ENCODE measurements at places on chromosomes 12 and 14.

- DNase-seq, result no peak
Measured at GRCh38 chr12:11901701-11902524, 168.8 kb upstream of the BCL2L14 start.

DNA sequence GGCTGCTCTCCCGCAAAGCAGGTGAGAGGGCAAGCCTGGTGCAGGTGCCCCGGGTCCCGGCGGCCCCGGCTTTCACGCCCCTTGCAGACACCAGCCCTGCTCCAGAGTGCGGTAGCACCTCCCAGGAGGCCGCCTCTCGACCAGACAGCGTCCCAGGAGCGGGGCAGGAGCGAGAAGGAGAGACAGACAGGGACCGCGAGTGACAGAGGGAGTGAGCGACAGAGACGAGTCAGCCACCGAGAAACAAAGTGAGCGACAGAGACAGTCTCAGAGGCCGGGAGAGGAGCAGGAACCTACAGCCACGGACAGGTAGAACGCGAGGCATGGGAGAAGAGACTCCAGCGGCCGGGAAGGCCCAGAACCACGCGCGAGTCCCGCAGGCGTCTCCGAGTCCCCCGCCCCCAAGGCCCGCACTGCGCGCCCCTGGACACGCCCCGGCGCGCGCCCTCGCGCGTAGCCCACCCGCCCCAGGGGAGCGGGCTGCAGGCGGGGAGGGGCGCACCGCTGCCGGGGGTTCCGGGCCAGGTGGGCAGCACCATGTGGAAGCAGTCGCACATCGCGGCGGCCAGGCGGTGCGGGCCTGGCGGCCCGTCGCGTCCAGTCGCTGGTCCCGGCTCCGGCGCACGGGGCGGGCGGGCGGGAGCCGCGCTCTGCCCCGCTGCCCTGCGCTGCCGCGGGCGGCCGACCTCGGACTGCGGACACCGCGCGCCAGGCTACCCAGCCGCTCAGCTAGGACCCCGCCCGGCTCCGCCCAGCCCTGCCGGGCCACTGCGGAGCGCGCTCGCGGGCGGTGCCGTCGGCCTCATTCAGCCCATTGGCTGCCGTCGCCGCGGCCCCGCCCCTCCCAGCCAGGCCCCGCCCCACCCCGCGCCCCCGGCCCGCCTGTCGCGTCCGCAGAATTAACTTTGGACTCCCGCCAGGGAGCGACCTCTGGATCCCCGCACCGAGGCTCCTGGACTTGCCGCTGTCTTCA lies at the start of gene AHNAK2:
Gene AHNAK2 (minus strand): TSS at position 694 of the 973 bp plus-strand sequence. CDS start 137 bp downstream, at position 557.
- DNase-seq, result no peak

GRCh38 chr12:129530984-129531383 lies 372.8 kb downstream of the TMEM132D start:
- no peak for DNase-seq

DNA sequence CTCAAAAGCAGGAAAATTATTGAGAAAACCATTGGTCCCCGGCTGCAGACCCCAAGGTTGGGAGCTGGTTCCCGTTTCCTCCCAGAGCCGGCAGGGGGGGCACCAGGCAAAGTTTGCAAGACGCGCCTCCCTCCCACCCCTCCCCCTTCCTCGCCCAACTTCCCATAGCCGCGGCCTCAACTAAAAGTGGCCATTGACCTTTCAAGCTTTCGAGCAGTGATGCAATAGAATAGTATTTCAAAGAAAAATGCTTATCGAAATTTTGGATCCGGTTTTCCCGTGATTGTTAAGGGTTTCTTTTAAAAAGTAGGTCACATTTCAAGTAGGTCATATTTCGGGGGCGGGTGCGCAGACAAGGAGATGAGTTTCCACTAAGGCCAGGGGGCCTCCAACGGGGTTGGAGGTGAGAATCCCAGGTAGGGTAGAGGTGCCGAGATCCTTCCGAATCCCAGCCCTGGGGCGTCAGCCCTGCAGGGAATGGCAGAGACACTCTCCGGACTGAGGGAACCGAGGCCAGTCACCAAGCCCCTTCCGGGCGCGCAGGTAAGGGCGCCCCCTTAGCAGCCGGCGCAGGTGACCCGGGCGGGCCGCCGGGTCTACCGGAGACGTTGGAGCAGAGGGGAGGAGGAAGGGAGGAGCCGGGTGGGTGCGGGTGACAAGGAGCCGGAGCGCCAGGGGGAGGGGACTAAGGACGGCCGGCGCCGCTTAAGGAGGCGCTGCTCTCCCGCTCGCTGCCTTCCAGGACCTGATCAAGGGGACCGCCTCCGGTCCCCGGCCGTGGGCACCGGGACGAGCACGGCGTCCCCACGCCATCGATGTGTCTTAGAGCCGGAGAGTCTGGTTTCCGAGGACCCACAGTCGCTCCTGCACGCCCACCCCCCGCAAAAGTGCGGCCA lies 2.6 kb upstream of the SOCS2 start:
- DNase-seq, result peak; percentile 74

DNA sequence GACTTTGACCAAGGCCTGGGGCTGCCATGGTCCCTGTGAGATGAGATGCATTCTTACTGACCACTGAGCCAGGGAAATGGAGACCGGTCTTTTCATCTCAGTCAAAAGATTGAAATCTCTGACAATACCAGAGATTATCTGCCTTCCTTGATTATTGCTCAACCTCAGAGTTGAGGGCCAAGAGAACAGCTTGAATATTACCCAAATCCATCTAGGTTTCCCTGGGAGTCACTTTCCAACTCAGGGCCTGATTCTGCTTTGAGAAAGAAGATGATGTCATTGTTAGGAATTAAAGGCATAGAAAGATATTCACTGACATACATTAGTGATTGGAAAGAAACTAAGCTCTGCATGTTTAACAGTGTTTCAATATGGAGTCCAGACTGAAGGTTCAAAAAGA lies 515.9 kb upstream of the TBX3 start:
- no peak for DNase-seq

DNA sequence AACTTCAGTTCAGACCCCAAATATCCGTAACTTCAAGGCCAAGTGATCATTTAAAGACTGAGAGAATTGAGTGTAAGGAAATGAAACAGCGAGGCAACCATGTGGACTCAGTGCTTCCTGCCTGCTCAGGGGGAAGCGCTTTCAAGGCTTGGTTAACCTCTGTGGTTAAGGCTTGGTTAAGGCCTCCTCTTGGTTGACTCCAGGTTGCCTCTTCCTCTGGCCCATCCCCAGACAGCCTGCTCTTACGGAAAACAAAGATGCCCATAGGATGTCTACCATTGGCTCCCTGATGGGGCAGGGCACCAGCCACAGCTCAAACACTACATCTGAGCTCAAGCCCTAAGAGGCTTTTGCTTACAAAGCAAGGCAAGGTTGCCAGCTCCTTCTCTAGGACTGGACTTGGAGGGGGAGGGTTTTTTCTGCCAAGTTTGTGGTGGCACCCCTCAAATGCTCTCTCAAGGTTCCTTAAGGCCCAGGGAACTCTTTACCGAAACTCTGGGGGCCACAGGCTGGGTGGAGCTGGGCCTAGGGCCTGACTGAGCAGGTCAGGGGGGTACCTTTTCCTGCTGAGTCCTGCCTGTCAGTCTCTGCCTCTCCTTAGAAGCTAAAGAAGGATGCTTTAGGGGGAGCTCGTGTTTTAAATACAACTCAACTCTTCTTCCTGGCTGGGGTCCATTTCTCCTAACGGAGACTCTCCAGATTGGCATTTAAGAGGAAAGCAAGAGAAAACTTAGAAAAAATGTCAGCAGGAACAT lies 13.7 kb downstream of the COL2A1 start:
- DNase-seq, result peak; percentile 49

DNA sequence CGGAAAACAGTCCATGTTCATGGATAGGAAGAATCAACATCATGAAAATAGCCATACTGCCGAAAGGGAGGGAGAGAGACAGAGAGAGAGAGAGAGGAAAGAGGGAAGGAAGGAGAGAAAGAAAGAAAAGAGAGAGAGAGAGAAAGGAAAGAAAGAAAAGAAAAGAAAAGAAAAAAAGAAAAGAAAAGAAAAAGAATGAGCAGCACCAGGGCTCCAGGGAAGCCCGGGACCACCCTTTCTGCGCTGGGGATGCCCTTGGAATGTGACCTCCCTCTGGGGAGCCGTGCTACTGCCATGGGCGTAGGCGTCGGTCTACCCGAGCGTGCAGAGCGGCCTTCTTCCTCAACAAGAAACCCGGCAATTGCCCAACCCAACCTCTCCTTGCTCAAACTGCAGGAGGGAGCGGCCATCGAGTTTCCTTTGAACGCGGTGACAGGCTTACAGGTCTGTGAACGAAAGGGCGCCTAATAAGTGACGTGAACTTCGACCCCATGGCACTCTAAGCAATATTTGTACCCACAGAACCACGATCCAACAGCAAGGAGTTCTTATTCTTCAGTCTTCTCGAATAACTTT lies 16.9 kb downstream of the OR6S1 start:
- no peak for DNase-seq

GRCh38 chr12:2689879-2690278 lies 104.9 kb upstream of the FKBP4 start:
- no peak for DNase-seq

- no peak for DNase-seq
Measured at GRCh38 chr12:82015623-82016347, 256.6 kb upstream of the PPFIA2 start.

- DNase-seq, result no peak
Measured at GRCh38 chr12:91335699-91336098, 153.1 kb upstream of the DCN start.

- no peak for DNase-seq
Measured at GRCh38 chr14:100341301-100342031, 18.3 kb downstream of the SLC25A47 start.

DNA sequence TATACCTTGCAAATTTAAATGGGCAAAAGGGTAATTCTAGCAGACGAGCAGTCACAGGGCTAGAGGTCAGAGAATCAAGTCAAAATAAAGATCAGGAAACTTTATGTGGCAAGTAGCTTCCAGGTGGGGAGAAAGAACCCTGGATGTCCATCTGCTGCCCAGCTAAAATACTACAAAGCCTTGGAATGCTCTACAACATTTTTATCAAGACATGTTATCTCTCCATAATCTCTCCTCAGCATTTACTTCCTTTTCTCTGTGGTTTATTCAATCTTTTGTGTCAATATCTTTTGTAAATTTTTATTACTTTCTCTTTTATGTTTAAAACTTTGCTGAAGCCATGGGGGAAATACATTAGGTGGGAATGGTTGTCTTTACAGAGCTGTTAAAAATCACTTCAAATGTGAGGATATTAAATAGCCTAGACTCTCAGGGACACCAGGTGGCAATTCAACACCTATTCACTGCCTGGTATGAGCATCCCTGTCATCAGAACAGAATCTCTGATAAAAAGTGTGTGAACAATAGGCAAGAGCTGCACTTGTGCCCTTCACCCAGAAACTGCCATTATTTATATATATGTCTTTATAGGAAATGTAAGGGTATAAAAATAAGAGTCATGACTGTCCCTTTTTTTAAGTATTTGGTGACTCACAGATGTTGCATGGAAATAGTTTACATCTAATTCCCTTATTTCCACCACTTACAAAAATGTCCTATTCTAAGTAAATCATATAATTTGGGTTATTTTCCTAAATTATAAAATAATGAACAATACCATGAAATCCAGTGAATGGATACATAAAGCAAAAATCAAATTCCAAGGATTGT lies 152.9 kb downstream of the EPS8 start:
- DNase-seq, result no peak

- DNase-seq, result no peak
Measured at GRCh38 chr12:96438330-96438729, 38.1 kb upstream of the CDK17 start.

DNA sequence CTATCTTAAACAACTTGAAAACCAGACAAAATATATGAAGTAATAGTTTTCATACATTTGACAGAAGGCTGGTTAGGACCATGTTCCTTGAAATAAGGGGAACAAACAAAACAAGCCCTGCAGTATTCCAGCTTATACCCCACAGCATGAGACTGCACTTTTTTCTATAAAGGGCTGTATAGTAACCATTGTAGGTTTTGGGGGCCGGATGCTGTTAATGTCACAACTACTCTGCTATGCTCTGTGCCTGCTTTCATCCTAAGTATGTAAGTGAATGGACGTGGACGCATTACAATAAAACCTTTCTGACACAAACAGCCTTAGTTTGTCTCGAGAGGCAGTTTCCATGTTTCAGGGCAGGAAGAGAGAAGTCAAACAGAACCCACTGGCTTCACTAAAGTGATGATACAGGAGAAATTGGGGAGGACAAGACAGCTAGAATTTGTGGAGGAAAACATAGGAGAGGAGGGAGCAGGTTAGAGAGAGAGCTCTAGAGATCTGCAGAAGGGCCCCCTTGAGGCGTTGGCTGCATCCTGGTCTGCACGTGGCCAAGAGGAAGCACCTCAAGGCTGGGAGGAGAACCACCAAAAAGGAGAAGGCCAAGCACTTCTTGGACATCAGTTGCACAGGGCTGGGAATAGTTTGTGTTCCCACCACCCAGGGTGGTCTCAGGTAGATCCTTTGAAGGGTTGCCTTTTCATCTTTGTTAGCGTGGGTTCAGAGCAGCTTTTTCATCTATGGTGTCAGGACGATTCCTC lies 63.7 kb downstream of the TRAF3 start:
- no peak for DNase-seq

- DNase-seq, result no peak
Measured at GRCh38 chr14:69034612-69035262, 55.6 kb upstream of the ACTN1 start.

DNA sequence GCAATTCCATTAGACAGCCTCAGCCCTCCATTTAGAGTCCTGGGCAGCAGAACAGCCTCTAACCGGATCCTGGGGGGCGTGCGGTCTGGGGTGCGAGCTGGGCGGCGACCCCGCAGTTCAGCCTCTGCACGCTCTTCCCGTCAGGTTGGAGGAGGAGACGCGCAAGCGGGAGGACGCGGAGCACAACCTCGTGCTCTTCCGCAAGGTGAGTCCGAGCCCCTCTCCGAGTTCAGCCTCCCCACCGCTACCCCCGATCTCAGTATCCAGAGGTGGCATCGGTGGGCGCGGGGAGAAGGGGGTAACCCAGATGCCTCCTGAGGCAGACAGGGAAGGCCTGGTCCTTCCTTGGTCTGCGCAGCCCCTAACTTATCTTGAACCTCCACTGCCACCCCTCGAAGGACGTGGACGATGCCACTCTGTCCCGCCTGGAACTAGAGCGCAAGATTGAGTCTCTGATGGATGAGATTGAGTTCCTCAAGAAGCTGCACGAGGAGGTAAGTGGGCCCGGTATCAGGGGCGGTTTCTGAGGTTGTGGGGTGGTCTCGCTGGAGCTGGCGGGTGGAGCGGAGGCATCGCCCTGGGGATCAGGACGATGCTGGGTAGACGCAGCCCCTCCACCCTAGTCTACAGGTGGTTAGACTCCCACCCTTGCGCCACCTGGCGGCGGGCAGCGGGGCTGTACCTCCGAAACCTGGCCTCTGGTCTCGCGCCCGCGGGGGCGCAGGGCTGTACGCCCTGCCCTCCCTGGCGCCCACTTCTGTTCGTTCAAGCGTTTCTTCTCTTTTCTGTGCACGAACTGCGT lies 1.3 kb downstream of the PRPH start:
- peak; percentile 69 for DNase-seq
